ENCODE measurements at places on chromosomes 11 and 22.
A peak's percentile ranks its signal among the peaks of the same experiment; 100 is the strongest.

- peak; percentile 61 for DNase-seq
Measured at GRCh38 chr11:128476729-128477128, 110.6 kb downstream of the ETS1 start.

- DNase-seq, result peak; percentile 53
Measured at GRCh38 chr11:131691181-131692041, 321.0 kb downstream of the NTM start.

GRCh38 chr11:69906453-69906907 lies 87.3 kb upstream of the FGF3 start:
- no peak for DNase-seq

- no peak for DNase-seq
Measured at GRCh38 chr11:111951565-111951964, 14.4 kb downstream of the DIXDC1 start.

DNA sequence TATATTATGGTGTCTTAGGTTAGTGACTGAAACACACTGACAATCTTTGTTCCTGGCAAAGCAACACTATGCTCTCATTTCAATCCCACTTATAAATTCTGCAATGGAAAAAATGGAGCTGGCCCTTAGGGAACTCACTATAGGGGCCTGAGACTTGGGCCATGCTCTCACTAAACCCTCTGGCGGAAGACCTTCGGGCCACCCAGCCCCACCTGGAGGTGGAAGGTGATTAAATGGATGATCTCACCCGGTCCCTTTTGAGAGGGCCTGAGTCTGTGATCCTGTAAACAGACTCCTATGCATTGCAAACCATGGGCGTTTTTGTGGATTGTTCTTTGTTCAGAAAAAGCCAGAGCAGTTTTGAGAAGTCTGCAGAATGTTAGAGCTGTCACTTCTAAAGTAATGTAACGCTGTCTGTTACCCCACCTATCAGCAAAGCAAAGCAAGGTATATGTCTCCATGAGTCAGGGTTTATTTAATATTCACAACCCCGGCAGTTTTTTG lies 17.0 kb upstream of the CDON start:
- DNase-seq, result no peak

GRCh38 chr11:78156127-78156844 lies 16.9 kb upstream of the ALG8 start:
- no peak for DNase-seq

DNA sequence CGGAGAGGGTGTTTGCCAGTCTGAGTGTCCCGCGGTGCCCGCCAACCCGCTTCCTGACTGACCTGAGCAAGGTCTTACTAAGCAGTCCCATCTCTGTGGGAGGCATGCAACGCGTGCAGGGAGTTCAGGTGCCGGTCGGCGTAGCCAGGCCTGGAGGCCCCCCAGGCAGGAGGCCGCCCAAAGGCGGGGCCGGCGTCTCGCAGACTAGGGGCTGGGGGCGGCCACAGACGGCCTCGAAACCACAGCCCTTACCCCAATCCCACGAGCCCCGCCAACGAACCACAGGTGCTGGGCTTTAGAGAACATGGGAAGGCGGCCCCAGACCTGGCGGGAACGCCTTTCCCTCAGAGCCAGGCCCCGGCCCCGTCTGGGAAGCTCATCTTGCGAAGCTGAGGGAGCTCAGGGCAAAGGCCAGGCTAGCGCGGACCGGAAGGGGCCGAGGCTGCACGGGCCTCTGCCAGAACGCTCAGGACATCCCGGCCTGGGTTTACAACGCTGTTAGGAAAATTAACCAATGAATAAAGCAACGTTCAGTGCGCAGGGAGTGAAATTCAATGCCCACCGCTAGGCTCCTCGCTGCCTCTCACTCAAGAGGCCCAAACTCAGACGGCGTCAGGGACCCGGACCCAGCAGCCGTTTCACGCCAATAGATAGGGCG lies 2.1 kb upstream of the MTFP1 start:
- DNase-seq, result peak; percentile 82

- DNase-seq, result no peak
Measured at GRCh38 chr11:32396331-32396730, 39.0 kb downstream of the WT1 start.

DNA sequence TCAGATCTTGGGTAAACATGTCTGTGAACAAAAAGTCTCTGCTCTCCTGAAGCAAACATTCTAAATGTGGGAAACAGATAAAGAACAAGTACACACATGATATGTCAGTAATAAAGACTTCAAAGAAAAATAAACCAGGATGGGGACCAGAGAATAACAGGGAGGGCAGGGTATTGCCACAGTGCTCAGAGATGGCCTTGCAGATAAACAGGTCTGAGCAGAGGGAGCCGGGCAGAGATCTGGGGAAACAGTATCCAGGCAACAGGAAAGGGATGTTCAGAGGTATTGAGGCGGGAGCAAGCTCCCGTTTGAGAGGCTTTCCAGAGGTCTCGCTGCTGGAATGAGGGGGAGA lies 2.9 kb downstream of the CCDC86 start:
- DNase-seq, result no peak

DNA sequence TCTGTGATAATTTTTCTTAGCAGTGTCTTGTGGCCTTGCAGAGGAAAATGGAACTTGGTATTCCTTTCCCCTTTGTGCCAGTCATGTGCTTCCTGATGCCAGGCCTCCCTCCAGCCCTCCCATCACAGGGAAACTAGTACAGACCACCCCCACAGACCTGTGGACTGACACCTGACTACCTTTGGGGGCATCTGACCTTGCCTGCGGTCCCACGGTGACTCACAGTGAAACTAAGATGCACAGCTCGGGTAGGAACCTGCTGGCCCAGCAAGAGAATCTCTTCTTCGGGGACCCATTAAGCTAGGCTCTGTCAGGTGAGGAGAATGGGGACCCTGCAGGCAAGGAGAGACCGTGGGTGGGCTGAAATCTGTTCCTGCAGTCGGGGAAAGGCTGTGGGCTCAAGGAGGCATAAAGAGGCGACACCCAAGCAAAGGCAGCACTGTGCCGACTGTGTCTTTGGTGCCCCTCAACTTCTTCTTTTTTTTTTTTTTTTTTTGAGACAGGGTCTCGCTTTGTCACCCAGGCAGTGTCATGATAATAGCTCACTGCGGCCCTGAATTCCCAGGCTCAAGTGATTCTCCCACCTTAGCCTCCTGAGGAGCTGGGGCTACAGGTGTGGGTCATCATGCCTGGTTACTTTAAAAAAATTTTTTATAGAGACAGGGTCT lies 20.8 kb upstream of the PEX26 start:
- no peak for DNase-seq

- no peak for DNase-seq
Measured at GRCh38 chr11:70020336-70021214, 57.5 kb upstream of the ANO1 start.

GRCh38 chr22:30327864-30328345 lies 1.2 kb upstream of the TBC1D10A start:
- DNase-seq, result no peak

DNA sequence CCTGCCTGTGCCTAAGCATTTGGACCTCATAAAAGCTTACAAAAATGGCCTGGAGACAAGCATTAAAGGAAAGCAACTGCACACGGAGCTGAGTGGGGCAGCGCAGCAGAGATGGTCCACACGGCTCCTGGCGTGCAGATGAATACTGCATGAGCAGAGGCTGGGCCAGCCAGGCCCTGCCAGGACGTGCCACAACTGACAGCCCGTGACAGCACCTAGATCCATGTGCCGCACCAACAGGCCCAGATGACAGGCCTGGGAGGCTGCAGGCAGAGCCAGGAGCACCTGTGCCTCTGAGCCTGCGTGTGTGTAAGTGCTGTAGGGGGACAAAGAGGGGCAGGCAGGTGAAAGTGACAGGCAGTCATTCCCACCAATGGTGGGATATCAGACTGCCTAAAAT lies 33.4 kb downstream of the MICAL3 start:
- no peak for DNase-seq

- DNase-seq, result no peak
Measured at GRCh38 chr11:130301002-130301401, 13.7 kb downstream of the ZBTB44 start.

DNA sequence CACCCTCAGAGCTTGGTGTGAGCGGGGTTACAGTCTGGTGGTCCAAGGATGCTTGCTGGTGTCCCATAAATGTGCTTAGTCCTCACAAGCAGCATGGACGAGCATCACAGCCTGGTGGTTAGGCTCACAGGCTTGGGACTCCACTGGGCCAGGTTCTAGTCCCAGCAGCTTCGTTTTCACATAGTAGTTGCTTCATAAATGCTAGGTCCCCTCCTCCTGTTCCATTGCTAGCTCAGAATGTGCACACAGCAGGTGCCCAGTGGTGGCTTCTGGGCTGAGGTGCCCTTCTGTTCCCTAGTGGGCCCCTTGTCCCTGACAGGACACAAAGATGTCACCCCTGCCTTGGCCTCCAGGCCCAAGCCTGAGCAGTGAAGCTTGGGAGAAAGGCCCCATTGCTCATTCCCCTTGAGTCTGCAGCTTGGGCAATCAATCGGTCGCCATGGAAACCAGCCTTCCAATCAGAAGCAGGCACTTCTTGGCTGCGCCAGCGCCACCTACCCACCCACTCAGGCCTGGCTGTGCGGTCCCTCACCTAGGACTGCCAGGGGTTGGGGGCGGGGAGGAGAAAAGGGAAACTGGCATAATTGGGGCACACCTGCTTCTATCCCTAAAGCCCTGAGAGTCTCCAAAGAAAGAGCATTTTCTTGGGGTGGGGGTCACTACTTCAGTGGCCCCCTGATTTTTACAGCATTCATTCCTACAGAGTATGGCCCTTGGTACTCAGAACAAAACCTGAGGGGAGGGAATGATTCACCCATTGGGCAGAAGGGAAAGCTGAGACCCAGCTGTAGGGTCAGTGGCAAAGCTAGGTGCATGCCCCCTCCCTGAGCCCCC lies 48.1 kb downstream of the CYTH4 start:
- DNase-seq, result peak; percentile 65

DNA sequence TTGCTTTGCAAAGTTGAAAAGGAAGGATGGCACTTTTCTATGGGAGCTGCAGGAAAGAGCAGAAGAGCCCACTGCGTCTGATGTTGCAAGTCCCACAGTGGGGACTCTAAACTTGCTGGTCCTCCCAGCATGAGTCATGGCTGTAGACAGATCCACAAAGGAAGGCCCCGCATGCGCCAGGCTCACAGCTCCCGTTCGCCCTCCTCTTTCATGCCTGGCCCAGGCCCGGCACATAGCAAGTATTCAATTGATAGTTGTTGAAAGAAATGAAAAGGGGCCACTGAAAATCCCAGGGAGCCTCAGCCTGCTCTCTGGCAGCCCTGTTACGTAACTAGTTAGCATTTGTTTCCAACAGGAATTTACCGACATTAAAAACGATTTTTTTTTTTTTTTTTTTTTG lies 18.9 kb downstream of the AP1B1 start:
- no peak for DNase-seq

DNA sequence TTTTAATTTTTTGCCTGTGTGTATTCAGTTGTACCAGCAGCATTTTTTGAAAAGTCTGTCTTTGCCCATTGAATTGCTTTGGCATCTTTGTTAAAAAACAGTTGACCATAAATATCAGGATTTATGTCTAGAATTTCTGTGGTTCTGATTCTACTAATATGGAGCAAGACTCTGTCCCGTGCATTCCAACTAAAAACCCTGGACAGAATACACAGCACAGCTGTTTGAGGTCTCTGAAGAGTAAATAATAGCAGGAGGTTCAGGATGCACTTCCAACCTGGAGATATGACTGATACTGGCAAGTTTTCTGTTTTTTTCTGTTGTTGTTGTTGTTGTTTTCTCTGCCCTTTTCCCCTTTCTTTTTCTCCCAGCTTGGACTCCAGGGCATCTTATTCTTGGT lies 141.9 kb downstream of the TMEM135 start:
- DNase-seq, result no peak

DNA sequence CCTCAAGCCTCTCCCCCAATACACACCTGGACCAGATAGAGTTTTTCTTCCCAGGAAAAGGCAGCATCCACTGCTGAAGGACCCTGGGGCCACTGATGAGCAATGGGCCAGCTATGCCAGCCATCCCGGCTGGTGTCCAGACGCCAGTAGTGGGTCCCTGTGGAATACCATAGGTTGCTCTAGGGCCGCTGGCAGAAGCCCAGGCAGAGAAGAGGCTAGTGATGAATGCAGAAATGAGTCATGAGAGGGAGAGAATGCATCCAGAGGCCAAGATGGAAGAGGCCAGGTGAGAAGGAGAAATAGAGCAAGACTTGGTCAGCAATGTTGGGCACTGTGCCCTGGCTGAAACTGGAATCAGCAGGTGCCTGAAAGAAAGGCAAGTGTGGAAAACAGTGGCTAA lies 8.9 kb downstream of the HPX start:
- no peak for DNase-seq

- DNase-seq, result no peak
Measured at GRCh38 chr22:40511604-40512003, 124.9 kb downstream of the MRTFA start.

DNA sequence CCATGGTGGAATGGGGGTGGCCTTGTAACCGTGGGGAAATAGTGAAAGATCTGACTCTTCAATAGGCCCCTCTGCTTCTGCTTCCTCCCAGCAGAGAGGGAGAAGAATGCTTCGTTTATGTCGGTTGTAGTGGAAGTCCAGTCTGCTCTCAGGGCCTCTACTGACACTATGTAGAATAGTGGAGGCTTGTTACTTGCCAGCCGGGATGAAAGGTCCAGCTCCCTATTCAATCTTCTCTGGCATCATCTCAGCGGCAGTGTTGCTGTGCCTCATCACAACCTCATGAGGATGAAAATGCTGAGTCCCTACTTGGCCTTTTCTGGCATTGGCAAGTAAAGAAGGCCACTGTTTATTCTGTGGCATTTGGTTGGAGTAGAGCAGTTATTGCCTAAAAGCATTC lies 820.9 kb upstream of the TENM4 start:
- DNase-seq, result no peak
